Vein endothelial cell (primary cell): ENCODE measurements at places on chromosomes 5 and 9. TPM values are rescaled to one million over a fixed set of nuclear protein-coding genes. Genes with fewer than 3 reads are reported as not detected.

The CDC20B gene
- under 0.01 and 0.19 TPM in 2 replicates for total RNA-seq

The MARCHF3 gene
- total RNA-seq: 75.8 and 79.0 TPM in 2 replicates

The DUSP1 gene
- 92.5 and 128 TPM in 2 replicates for total RNA-seq

The C9orf78 gene
- 24.2 and 38.0 TPM in 2 replicates for total RNA-seq

The PCDH1 gene
- total RNA-seq: 211 and 312 TPM in 2 replicates

The TMEM141 gene
- 51.0 and 63.0 TPM in 2 replicates for total RNA-seq

The DMRT3 gene
- not detected in 2 replicates for total RNA-seq

The ADAMTS2 gene
- under 0.01 and 1.1 TPM in 2 replicates for total RNA-seq

The SLC34A1 gene
- not detected in 2 replicates for total RNA-seq

The SV2C gene
- not detected in 2 replicates for total RNA-seq

The FOXB2 gene
- not detected in 2 replicates for total RNA-seq

The SEMA6A gene
- 5.4 and 9.5 TPM in 2 replicates for total RNA-seq

The MSX2 gene
- not detected in 2 replicates for total RNA-seq

The PHYHD1 gene
- total RNA-seq: 0.19 and 1.3 TPM in 2 replicates

The AIF1L gene
- 16.0 and 25.6 TPM in 2 replicates for total RNA-seq

The GARIN3 gene
- not detected in 2 replicates for total RNA-seq
